Activated T-cell treated with anti-CD3 and anti-CD28 coated beads, Interleukin-2, amount 50 U/mL, for 4 hours (primary cell): ENCODE measurements at places on chromosomes 3 and 15.
A peak's percentile ranks its signal among the peaks of the same experiment; 100 is the strongest.

DNA sequence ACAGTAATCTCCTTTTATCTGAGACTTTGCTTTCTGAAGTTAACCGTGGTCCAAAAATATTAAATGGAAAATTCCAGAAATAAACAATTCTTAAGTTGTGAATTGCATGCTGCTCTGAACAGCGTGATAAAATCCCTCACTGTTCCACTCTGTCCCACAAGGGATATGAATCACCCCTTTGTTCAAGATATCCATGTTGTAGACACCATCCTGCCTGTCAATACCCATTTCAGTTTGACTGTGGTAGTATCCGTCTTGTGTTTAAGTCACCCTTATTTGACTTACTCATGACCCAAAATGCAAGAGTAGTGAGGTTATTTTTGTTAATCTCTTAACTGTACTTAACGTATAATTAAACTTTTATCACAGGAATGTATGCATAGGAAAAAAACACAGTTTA is 435.0 kb downstream of the SHQ1 start:
- DNase-seq: no peak

- no peak for DNase-seq
These were observed 38.1 kb upstream of the ZBTB38 start for GRCh38 chr3:141330235-141330634.

DNA sequence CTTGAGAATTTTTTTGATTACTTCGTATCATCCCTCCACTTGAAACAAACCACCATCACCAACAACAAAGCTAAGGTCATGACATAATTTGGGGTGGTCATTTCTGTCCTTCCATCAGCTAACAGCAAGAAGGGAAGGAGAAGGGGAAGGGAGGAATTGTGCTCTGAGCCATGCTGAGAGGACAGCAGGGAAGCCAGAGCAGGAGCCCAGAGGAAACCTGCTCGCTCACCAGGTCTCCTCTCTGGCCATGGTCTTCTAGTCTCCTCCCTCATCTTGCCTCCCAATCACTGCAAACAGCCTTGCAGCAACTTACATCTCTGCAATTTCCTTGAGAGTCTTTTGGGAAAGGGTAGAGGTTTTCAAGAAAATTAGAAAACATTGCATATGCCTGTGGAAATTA is 196.7 kb downstream of the SSR3 start:
- no peak for DNase-seq

GRCh38 chr3:189355481-189356201 is 183.9 kb downstream of the TPRG1 start:
- DNase-seq: peak; percentile 36

GRCh38 chr3:105826778-105827634 is 41.8 kb downstream of the CBLB start:
- DNase-seq: no peak

DNA sequence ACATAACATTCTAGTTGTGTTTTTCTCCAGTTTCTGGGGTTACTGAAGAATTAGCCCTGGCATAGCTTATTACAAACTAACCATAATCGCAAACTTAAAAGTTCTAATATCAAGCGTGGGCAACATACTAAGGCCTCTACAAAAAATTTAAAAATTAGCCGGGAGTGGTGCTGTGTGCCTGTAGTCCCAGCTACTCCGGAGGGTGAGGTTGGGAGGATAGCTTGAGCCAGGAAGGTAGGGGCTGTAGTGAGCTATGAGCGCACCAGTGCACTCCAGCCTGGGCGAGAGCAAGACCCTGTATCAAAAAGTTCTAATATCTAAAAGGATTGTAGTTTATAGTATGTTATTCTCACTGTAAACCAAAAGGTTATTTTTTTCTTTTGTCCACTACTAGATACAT is 1.1 kb downstream of the OIP5 start:
- no peak for DNase-seq

- no peak for DNase-seq
These were observed 31.3 kb downstream of the RPL39L start for GRCh38 chr3:187107989-187108388.

GRCh38 chr15:58182460-58183163 is 44.4 kb downstream of the AQP9 start:
- no peak for DNase-seq

DNA sequence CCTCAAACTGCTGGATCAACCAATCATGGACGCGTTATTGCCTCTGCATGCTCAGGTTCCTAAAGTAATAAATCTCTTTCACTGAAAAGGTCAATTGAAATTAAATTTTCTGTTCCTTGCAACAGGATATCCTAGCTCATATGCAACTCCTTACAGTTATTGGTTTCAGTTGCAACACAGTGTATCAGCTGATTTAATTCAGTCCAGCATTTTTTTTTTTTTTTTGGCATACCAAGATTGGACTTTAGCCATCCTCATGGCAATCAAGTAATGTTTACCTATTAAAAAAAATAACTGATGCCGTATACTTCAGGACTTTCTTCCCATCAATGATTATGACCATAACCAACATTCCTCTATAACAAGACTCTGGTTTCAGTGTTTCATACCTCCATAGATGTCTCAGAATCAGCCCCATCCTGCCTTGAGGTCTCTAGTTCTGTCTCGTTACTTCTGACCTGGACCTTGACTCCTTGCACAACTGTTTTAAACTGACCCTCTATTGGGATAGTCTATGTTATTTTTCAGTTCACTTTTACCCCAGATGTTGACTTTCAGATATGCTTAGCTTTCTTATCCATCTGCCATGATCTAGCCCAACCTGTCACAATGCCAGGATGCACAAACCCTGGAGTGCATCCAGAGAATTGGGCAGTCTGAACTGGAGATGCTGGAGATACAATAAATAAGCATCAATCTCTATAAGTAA is 265.0 kb upstream of the GADL1 start:
- DNase-seq: no peak

GRCh38 chr3:160720123-160720746 is 35.8 kb upstream of the PPM1L start:
- no peak for DNase-seq

GRCh38 chr15:42494998-42495360 is 455 bp upstream of the SNAP23 start:
- no peak for DNase-seq

GRCh38 chr15:71660501-71660900 is 149.9 kb upstream of the NR2E3 start:
- no peak for DNase-seq

GRCh38 chr3:160953686-160954085 is 151.5 kb downstream of the B3GALNT1 start:
- DNase-seq: no peak

GRCh38 chr3:192918275-192918588 is 576 bp upstream of the MB21D2 start:
- no peak for DNase-seq

- no peak for DNase-seq
These were observed 98.7 kb upstream of the AGBL1 start for GRCh38 chr15:85980946-85981345.

DNA sequence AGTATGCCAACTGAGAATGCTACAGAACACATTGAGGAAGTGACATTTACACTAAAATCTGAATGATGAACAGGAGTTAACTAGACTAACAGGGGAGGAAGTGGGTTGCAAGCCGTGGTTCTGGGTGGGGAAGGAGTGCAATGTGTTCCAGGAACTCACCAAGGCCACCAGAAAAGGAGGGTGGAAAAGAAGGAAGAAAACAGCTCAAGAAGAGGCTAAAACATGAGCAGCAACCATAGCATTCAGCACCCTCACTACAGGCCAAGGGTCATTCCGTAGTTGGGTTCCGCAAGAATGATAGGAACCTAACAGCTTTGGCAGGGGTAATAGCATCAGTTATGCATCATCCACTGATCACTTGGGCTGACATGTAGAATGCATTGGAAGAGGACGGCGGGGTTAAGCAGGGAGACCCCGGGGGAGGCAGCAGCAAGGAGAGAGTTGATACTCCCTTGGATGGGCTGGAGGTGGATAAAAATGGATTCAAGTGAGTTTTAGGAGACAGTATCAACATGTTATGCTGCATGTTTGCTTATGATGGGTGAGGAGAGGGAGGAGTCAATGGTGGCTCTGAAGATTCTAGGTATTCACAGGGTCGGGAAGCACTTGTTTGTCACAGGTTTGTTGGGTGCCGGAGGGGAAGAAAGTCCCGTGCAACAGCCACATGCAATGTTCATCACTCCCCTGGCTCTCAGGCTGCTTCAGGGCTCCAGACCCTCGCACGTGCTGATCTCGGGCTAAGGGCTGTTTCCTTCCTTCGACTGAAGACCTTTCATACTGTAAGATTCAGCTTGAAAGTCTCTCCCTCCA is 53.2 kb downstream of the LIPC start:
- DNase-seq: no peak

DNA sequence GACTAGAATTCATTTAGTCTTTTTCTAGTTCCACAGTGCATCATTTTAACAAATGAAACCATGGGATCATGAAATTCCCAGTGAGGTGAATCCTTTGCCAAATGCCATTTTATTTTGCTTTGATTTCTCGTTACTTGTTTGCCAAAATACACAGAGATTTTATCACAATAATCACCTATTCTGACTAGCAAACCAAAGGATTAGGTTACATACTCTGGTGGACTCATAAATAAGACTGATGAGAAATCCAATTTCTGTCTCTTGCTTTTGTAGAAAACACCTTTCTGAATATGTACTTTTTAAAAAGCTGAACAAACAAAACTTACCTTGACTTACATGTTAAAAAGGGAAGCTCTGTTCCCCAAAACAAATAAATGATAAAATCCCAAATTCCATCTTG is 12.2 kb downstream of the ERC2 start:
- DNase-seq: no peak

GRCh38 chr15:69939513-69940440 is 157.9 kb downstream of the TLE3 start:
- no peak for DNase-seq

DNA sequence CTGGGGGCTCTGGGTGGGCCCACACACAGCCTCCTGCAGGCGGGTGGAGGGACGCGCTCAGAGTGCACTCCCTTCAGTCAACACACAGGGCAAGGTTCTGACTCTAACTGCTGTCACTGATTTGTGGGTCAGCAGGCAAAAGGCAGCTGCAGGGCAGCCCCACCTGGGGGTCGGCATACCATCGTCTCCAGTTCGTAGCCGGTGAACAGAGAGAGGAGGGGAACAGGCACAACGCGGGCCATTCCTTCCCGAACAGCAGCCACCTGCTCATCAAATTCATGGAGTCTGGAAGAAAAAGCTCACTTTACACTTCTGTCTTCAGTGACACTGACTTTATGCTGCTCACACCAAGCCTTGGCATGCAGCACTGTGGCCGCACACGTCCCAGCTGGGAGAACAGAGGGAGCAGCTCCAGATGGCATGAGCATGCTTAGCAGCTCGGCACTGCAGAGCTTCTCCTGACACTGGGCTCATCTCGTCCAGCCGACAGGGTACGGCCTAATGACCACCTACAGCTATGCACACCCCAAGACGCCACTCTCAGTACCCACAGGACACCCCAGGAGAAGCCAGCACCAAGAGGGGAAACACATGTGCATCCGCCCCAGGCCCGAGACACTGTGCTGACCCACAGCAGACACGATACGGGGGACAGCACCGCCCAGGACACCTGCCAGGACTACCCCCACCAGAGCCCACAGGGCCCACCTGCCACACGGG is 14.4 kb upstream of the OCA2 start:
- DNase-seq: no peak

DNA sequence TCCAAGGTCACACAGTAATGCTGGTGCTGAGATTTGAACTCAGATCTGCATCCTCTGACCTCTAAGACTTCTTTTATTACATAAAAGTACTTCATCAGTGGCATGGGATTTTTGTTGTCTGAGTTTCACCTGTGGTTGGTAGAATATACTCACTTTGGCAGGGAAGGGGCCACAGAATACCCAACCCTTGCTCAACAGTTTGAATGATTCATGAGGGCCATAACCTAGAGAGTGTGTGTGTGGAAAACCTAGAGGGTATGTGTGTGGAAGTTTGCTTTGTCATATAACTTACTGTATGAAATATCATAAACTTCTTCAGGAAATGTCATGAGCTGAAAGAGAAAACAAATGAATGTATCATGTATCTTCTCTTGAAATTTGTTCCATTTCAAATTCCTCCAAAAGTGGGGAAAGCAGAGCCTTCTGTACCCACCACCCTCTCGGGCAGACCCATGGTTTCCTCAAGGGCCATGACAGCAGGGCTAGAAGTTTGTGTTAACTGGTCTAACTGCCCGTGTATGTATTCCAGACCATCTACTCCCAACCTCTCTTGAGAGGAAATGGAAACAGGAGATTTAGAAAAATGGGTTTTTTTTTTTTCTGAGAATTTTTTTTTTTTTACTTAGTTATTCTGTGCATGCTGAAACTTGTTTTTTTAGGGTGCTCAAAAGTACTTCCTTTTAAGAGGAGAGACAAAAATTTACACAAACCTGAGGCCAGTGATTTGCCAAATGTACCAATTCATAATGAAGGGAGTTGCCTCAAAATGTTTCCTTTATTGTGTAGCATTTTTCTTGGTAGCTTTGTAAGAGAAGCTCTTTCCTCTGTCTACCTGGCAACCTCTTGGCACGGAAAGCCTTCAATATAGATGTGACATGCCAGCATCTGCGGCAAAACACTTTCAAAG is 127.0 kb downstream of the TPRG1 start:
- no peak for DNase-seq

GRCh38 chr3:127678611-127679533 is 6.1 kb downstream of the ABTB1 start:
- DNase-seq: no peak

GRCh38 chr15:63287109-63287508 is 9.7 kb downstream of the APH1B start:
- DNase-seq: no peak

- DNase-seq: no peak
These were observed 10.7 kb downstream of the DET1 start for GRCh38 chr15:88535607-88536313.

GRCh38 chr3:23333633-23334032 is 130.5 kb downstream of the UBE2E2 start:
- no peak for DNase-seq

- no peak for DNase-seq
These were observed 614 bp upstream of the MINDY2 start for GRCh38 chr15:58770519-58770856.

- DNase-seq: no peak
These were observed 23.5 kb downstream of the KIF9 start for GRCh38 chr3:47259114-47259513.

GRCh38 chr3:180417241-180417640 is 184.7 kb upstream of the TTC14 start:
- DNase-seq: no peak

GRCh38 chr3:145639003-145639606 is 521.9 kb downstream of the PLOD2 start:
- DNase-seq: no peak

DNA sequence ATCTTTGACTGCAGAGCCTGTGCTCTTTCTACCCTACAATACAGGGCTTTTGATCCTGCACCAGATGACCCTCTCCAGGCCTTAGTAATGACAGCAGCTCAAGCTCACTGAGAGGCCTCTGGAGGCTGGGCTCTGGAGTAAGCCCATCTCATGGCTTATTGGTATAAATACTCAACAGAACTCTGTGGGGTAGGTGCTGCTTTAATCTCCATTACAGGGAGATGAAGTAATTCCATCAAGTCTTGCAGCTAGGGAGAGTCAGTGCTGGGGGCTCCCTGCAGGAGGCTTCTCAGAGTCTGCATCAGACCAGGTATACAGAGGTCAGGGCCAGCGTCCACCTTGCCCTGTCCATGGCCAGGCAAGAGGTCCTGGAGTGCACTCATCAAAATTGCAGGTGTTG is 89.2 kb upstream of the SLC6A11 start:
- no peak for DNase-seq

- no peak for DNase-seq
These were observed 19.6 kb upstream of the C15orf61 start for GRCh38 chr15:67501177-67501835.
